ENCODE measurements at places on chromosomes 1 and 21.
A peak's percentile ranks its signal among the peaks of the same experiment; 100 is the strongest.

DNA sequence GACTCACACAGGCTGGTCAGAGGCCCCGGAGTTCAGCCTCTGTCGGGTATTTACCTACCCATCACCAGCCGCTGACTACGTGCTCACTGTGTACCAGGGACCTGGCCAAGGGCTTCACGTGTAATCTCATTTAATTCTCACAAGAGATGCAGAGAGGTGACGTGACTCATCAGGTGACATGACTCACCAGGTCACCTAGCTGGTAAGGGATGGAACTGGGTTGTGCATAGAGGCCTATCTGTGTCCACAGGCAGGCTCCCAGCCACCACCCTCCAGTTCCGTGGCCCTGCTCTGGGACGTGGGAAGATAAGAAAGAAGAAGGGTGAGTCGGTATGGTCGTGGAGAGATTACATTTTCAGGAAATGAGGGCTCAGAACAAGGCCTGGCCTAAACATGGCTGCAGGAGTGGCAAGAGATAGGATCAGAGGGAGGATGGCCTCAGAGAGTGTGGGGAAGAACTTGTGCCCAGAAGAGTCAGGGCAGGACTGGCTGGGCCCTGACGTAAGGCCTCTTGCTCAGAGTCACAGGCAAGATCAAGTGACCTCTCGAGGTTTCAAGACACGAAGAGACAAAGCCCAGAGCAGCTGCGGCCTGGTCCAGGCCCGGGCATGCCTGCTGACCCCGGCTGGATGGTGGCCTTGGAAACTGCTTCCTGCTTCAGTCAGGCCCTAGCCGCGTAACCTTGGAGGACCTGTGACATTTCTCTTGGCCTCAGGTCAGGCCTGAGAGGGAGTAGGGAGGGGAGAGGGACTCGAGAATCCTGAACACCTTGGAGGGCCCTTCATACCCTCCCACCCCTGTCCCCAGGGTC lies 52.7 kb upstream of the WASF2 start:
- DNase-seq: peak; percentile 62

- no peak for DNase-seq
Observed at GRCh38 chr1:60130703-60131102, 57.1 kb upstream of the C1orf87 start.

GRCh38 chr1:244165701-244166100 lies 114.6 kb downstream of the ZBTB18 start:
- no peak for DNase-seq

DNA sequence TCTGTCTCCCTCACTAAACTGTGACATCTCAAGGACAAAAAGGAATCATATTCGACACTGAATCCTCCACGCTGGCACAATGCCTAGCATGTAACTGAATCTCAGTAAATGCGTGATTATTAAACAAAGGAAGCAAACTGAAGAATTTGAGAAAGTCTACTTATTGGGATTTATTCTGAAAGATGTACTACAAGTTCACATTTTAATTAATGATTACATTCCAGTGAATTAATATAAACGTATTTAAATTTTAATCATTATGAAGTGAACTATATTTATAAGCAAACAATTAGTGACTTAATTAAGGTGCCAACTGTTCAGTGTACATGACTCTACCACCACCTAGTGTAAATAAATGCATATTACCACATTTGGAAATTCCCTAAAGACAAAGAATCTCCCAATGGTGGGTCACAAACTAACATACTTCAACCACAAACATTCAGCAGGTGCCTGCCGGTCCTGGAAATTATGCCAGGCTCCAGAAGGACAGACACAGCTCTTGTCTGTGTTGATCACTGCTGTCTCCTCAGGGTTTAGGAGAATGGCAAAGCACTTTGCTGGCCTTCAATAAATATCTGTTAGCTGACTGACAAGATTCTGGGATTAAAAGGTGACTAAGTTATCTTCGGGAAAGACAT lies 56.3 kb downstream of the SMYD3 start:
- no peak for DNase-seq

DNA sequence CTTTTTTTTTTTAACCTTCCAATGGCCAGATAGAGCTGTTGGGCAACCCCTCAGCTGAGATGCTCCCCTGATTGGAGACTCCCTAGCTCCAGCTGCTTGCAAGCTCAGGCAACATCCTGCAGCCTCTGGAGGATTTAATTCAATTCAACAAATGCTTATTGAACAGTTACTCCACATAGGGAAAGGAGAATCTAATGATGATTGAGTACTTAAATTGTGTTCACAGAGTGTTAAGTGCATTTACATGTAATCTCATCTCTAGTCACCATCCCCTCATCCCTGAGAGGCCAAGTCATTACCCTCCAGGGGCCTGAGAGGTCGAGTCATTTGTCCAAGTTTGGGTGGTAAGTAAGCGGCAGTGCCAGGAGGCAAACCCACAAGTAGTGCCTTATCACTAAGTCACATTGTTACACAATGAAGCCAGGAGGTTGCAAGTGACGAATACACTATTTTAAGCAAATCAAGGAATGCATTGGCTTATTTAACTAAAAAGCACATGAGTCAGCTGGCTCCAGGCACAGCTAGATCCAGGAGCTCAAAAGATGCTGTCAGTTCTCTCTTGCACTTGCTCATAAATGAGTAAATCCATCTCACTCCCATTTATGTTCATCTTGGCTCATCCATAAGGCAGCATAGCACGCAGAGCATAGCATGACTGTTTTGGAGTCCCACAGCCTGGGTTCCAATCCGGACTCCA lies 64.3 kb downstream of the OPTC start:
- DNase-seq: peak; percentile 99

DNA sequence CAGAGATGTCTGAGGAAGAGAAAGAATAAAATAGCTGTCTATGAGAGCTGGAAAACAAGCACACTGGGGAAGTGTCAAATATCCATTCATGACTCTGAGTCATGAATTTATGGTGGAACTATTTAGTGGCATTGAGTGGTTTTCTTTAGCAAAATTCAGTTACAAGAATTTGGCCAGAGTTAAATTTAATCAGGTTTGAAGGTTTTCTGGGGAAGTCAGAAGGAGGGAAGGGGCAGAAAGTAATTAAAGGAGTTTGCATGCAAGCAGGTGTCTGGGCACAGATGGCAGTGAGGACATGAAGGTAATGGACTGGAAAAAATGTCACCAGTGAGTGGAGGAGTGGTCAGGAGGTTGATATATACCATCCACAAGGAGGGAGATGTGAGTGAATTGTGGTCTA lies 121.9 kb upstream of the IVNS1ABP start:
- DNase-seq: no peak

GRCh38 chr1:180278596-180279395 lies 48.7 kb downstream of the LHX4 start:
- no peak for DNase-seq

GRCh38 chr1:89025928-89026327 lies 3.3 kb upstream of the GBP3 start:
- no peak for DNase-seq

GRCh38 chr1:184757406-184757805 lies 2.7 kb upstream of the EDEM3 start:
- no peak for DNase-seq

DNA sequence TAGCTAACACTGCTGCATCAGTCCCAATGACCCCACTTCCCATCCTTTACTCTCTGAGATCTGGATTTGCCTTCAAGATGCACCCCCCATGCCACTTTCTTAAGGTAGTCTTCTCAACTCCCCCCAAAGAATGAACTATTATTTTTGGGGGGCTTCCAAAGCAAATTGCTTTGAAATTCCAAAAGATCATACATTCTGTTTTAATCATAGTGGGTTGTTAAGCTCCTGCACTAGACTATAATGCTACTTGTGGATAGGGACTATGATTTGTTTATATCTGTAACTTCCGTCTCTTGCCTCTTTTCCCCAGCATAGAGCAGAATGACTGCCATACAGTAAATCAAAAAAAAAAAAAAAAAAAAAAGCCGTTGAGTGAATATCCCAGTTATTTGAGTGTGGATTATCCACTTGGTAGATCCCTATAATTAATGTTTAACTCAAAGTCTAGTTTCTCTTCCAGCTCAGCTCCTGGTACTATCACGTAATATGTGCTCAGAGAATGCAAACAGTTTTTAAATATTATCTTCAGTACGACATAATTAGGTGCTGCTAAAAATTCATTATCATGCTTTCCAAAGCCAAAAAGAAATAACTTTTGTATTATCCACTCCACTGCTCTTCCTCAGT lies 26.9 kb downstream of the KIRREL1 start:
- no peak for DNase-seq

DNA sequence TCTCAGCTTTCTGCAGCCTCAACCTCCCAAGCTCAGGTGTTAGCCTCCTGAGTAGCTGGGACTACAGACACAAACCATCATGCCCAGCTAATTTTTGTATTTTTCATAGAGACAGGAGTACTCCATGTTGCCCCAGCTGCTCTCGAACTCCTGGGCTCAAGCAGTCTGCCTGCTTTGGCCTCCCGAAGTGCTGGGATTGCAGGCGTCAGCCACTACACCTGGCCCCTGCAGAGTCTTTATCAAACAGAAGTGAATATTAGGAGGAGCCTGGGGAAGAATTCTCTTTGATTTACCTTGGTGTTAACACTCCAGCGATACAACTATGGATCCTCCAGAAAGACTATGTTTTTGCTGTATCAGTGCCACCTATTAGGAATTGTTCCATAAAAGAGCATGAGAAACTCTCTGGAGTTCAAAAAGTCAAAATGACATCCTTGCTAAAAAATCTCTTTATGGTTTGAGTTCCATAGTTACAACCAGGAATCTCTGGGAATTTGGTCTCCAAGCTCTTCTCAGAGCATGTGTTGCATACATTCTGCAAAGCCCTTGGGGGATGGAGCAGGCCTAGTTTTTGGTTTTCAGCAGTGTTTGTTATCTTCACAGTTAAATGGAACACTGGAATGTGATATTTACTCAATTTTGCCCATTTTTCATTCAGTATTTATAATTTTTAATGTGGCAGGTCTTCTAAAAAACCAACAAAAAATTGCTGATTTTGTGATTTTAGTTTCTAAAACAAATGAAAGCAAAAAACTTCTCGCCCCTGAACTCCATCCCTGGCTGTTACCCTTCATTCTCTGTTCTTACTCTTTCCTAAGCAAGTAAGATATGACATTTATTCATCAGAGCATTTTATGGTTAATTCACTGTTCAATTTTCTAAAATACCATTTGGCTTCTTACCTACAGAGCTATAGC lies 77.3 kb downstream of the OLFML2B start:
- DNase-seq: peak; percentile 85

DNA sequence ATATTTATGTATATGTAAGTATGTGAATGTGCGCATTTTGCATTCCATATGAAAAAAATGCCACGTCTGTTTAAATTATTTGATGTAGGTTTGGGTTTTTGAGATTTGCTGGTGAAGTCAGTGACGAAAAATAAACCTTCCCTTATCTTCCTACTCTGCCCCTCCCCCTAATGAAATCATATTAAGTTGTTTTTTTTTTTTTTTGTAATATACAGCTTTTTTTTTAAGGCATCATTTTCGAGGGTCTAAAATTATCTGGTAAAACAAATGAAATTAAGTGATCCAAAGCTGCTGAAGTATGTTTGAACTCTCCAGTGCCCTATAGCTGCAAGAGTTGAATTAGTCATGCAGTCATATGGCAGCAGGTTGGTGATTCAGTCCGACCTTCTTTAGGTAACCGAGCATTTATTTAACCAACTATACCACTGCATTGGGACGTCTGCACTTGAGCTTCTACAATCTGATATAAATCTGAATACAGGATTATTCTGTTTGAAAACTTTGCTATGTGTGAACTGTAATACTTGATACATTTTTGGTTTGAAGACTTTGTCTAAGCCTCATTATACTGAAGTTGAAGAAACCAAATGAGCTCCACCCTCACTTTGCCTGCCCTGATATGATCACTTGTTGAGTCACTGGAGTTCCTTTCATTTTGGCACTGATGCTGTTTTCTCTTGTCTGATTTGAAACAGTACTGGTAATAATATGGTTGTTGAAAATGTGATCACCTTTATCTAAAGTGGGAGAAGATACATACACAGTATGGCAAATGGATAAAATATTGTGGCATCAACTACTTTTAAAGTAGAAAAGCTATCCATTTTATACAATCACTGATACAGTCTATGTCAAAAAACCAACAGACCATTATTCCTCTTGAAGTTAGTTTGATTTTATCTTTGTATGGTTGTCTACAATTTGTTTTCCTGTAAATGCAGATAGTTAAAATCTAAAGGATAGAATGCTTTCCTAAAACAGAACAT lies 11.7 kb downstream of the PDIK1L start:
- DNase-seq: peak; percentile 45

- no peak for DNase-seq
Observed at GRCh38 chr1:113146242-113147072, 73.5 kb downstream of the LRIG2 start.

DNA sequence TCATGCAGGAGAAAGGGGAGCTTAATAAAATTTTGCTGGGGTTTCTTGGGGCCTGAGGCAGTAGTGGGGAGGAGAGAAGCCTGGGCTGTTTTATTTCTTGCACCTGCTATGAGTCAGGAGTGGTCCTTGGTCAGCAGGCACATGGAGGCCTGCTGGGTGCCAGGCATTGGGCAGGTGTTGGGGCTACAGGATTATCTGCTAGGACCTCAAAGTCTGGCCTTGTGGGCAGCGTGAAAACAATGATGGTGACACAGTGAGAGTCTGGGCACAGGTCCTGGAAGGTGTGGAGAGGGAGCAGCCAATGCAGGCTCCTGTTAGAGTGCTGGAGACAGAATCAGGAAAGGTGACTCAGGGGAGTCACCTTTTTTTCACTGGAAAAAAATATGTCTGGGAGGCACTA lies 17.2 kb downstream of the ROR1 start:
- no peak for DNase-seq

- no peak for DNase-seq
Observed at GRCh38 chr1:164382384-164382783, 176.6 kb upstream of the PBX1 start.

DNA sequence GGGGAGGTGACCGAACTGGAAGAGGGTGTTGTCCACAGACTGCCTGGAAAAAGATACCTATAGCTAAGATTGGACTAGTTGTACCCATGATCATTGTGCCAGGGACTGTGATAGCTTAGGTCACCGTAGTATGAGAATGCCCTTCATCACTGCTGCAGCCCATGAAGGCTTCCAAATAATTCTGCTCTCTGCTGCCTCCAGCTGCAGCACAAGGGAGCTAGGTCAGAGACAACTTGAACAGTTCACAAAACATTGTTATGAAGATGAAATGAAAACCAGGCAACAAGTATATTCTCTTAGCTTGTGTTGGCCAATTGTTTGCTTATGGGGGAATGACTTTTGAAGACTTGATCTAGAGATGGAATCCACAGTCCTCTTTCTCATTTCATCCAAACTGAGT lies 246.7 kb downstream of the MRPL39 start:
- no peak for DNase-seq

DNA sequence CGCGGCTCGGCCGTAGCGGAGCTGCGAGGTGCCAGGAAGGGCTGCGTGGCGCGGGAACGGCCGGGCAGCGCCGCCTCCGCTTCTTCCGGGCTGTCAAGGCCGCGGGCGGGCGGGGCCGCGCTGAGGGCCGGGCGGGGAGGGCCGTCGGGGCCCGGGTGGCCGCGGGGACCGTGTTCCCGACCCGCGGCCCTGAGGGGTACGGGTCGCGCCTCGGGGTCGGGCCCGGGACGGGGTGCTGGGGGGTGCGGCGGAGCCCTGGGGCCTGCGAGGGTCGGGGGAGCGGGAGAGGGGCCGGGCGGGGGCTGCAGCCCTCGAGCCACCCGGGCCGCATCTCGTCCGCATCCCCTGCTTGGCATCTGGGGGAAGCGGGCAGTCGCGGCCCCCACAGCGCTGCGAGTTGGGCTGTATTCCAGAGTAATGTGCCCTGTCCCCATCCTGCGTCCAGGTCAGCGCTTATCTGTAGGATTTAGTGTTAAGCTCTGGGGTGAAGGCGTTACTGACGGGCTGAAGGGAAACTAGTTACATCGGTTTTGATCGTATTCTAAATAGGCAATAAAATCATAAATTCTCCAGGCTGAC lies 379 bp downstream of the RER1 start:
- DNase-seq: no peak

- no peak for DNase-seq
Observed at GRCh38 chr1:26327956-26328362, 10.2 kb downstream of the CD52 start.

GRCh38 chr1:169339773-169340172 lies 27.8 kb downstream of the NME7 start:
- no peak for DNase-seq
